ENCODE measurements at places on chromosomes 2 and 18. TPM values are rescaled to one million over a fixed set of nuclear protein-coding genes. Genes with fewer than 3 reads are reported as not detected.

DNA sequence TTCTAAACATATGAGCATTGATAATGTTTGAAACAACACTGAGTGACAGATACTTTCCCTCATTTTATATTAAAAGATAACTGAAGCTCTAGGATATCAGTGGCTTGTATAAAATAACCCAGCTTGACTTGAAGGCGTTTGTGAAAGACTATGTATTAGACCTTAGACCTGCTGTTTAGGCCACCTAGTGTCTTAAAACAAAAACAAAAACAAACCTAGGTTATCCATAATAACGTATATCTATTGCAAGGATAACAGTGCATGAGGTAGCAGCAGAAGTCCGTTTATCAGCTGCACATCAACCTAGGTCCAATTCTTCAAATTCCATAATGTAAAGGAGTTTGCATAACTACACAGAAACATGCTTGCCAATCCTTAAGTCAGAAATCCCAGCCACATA, 79.5 kb upstream of the MAP2 start:
- no peak for DNase-seq

GRCh38 chr2:132667706-132668105, 2.3 kb downstream of the LYPD1 start:
- DNase-seq: no peak

- no peak for DNase-seq
Measured at GRCh38 chr18:9711361-9712129, 3.4 kb downstream of the RAB31 start.

DNA sequence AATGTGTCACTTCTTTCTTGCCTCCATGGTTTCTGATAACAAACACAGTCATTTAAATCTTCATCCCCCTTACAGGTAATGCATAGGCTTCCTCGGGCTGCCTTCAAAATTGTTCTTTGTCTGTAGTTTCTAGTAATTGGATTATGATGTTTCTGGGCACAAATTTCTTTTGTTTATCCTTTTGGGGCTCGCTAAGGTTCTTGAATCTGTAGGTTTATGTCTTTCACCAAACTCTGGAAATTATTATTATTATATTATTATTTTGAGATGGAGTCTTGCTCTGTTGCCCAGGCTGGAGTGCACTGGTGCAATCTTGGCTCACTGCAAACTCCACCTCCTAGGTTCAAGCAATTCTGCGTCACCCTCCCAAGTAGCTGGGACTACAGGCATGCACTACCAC, 16.3 kb upstream of the RMP24 start:
- no peak for DNase-seq

GRCh38 chr2:21627938-21628337, 504.2 kb downstream of the TDRD15 start:
- DNase-seq: no peak

DNA sequence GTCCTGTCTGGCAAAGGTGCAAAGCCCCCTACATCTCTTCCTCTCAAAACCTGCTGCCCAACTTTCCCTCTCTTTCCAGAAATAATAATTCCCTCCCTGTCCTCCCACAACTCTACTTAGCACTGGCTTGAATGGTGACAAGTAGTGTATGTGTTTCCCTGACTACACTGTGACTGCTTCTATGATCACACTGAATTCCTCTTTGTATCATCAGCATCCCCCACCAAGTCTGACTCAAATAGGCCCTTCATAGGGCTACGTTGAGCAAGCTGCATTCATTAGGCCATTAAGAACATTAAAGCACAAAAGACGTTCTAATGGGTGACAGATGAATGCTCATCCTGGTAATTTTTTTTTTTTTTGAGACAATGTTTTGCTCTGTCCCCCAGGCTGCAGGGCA, 13.7 kb upstream of the ST3GAL5 start:
- DNase-seq: no peak

DNA sequence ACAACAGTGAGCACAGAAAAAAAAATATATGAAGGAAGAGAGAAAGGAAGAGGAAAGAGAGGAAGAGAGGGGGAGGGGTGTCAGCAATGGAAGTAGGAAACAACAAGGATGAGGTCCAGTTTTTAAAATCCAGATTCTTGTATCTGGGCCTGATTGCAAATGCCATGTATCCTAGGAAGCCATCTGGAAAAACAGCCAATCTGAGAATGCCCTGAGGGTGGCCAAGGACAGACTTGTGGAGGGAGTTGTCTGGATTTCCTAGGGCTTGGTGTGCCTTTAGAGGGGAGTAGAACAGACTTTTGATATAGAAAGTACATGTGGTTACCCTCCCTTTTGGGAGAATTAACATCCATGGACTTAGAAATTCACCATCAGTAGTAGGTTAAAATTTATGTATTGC, 47.1 kb downstream of the PRKCE start:
- no peak for DNase-seq

DNA sequence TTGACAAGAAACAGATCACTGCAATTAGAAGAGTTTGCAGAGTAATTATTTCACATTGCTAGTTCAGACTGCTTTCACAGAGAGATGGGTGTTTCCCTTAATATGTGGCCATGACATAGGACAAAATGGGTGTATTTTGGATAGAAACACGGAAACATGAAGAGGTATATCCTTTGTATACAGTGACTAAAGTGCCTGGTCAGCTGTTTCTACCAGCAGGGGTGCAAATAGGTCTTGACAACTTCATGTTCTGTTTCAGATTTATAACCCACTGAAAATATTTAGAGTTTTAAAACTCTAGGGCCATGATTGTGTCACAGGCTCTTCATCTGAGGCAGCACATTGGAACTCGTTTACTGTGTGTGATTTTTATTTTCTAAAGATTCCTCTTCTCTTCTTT, 357.1 kb upstream of the TNP1 start:
- DNase-seq: no peak

- no peak for DNase-seq
Measured at GRCh38 chr2:38201784-38202183, 125.8 kb upstream of the CYP1B1 start.

DNA sequence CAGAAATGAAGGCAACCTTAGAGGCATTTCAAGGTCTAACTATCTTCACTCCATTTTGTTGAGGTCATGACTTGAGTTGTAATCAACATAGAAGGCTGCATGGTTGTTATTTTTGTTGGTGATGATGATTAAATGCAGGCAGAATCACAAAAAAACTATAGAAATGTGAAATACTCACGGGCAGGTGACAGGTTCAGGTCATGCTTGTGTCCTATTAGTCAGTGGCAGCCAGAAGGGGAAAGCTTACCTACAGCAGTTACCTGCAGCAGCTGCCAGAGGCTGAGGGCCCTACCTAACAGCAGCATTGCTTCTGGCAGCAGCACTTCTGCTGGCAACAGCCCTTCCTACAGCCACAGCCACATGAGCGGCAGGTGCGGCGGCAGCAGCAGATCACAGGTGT, 394 bp downstream of the SCYGR3 start:
- DNase-seq: no peak

GRCh38 chr2:7053650-7054265, 136.5 kb downstream of the RNF144A start:
- no peak for DNase-seq

- no peak for DNase-seq
Measured at GRCh38 chr2:227462972-227463931, 8.7 kb upstream of the AGFG1 start.

DNA sequence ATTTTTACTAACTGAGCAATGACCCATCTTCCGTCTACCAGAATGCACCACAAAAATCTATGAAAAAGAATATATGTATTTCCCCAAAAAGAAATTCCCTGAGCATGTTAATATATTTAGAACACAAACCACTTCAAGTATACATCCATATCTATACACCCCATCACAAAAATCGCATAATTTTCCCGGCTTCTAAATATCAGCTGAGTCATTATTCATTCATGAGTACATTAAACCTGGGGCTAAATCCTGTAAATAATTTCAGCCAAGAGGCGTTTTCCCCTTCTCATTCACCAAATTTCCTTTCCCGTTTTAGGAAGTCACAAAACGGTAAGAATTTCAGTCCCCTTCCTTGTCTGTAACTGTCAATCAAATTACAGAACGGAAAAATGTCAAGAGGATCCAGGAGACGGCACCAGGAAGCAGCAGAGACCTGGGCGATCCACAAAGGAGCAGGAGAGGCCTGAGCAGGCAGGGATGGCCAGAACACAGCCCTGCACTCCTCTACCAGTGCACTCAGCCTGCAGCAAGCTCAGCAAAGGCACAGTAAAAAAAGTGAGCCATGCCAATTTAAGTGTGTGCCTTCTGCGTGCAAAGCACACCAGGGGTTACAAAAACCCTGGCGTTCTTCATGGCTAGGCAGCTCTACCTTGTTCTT, 300.7 kb downstream of the TCF4 start:
- DNase-seq: no peak

DNA sequence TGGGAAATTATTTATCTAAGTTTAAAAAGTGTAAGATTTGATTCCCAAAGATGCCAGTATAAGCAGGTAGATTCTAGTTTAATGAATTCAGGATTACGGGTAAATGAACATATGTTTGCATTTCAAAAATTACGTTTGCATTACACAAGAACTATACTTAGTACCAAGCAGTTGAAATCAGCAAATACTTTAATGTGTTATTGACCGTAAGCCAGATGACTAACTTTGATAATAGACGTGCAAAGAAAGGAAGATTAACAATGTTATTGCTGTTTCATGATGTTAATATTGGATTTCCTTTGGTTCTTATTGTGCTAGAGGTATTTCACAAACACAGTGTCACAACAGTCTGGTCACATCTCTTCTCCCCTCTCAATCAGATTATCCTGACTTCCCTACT, 294.7 kb downstream of the TDRD15 start:
- DNase-seq: no peak

DNA sequence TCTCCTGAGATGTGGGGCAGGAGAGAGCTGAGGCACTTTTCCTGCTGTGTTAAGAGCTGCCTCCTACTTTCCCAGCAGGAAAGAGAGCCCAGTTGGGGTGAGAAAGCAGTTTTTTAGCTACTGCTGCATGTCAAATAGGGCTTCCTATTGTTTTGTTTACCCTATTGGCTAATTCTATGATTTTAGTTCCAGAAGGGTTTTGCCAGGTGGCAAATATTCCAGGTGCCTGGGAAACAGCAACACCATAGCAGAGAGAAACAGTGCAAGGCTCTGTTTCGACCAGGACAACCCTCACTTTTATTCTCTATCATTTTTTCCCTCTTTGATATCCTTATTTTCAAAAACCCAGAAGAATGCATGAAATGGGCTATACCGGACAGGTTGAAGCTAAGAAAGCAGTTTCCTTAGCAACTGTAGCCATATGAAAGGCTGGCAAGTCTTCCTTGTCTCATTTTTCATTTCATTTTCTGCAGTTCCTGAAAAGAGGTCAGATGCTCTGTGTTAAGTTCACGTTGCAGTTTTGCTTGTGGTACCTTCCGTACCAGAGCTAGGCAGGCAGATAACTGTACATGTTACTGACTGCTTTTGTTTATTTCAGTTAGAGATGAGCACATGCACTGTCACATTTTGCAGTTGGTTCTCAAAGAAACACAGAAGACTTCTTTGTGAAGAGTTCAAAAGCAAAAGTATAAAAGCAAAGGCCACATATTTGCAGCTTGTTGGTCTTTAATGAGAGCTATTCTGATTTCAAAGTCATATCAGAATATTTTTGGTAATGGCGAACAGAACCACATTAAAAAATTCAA, 84.8 kb downstream of the AQP4 start:
- DNase-seq: no peak

GRCh38 chr2:181660181-181660580, 3.3 kb upstream of the CERKL start:
- no peak for DNase-seq

DNA sequence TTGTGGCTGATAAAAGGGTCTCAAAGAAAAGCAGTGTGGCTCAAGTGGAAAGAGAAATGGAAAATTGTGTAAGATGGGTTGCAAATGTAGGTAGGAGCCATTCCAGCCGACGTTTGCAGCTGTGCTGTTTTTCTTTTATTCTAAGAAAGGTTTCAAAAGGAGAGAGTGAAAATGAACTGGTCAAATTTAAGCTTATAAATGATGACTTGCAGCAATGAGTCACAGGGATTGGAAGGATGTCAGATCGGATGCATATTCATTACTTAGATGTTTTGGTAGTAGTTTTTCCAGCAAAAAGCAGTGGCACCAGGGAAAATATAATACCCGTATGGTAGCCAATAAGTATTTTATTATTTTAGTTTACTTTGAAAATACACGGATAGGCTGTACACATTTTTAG, 79.1 kb downstream of the LRRTM4 start:
- DNase-seq: no peak

GRCh38 chr2:27772804-27773203, 1.3 kb downstream of the MRPL33 start:
- no peak for DNase-seq

DNA sequence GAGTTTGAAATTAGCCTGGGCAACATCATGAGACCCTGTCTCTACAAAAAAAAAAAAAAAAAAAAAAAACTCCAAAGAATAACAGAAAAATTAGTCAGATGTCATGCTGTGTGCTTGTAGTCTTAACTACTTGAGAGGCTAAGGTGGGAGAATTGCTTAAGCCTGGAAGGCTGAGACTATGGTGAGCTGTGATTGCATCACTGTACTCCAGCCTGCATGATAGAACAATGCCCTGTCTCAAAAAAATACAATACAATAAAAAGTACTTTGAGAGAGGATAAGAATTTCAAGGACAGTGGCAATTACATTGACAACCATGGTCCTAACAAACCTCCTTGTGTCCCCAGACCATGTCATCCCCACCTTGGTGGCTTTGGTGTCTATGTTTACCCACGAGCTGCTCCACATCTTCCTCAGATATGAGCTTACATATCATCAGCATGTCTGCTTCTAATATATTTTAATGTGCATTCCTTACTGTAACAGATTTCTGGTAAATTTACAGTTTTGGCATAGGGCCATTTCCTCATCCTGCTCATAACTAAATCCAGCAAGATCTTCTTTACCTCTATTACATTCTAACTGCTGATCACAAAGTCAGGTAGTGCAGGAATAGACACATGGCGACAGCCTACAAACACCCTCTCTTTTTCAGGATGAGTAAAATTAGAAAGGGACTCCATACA, 437.7 kb upstream of the HNRNPA3 start:
- no peak for DNase-seq

- no peak for DNase-seq
Measured at GRCh38 chr2:226813148-226813701, 13.6 kb upstream of the IRS1 start.

Gene UGT1A10
- not detected for total RNA-seq

Gene GAD1
- 0.29 TPM for total RNA-seq

Gene VPS54
- total RNA-seq: 19.2 TPM

Gene LYG2
- total RNA-seq: not detected

Gene SLC14A1
- 0.34 TPM for total RNA-seq

Gene ERCC3
- 32.6 TPM for total RNA-seq

Gene RPIA
- total RNA-seq: 6.6 TPM

Gene YPEL5
- 41.9 TPM for total RNA-seq

Gene C1QL2
- not detected for total RNA-seq

Gene DSC1
- total RNA-seq: not detected

Gene HRH4
- total RNA-seq: not detected
